Stimulated activated CD8-positive, alpha-beta memory T cell treated with anti-CD3 and anti-CD28 coated beads, Interleukin-4, amount 100 ng/mL, for 24 hours (primary cell): ENCODE measurements at places on chromosomes 12 and 14.

DNA sequence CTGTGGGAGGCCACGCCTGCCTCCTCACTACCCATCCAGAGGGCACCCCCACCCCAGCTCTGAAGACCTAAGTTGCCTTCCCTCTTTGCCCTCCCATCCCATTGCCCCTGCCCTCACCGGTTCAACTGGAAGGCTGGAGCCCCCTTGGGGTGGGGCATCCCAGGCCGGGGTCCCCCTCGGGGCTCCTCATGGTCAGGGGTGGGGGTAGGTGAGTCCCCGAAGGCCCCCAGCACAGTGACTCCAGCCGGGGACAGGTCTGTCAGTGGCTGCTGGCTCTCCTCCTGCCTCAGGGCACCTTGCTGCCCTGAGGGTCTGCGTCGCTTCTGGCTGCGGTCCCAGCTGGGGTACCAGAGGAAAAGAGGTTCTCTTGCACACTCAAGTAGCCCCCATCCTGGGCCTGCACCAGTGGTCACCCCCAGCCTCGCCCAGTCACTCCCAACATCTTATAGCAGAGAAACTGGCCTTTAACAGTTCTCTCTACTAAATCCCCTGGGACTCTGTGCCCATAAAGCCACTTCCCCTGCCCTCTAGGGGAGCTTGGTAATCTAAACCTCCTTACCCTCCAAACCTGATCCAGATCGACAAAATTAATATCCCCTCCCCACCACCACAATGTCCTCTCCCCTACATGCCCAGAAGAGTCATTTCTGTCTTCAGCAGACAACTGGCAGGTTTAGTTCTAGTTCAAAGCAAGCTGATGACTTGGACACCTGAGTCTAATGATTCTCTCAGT is 5.1 kb downstream of the PIANP start:
- no peak for DNase-seq

DNA sequence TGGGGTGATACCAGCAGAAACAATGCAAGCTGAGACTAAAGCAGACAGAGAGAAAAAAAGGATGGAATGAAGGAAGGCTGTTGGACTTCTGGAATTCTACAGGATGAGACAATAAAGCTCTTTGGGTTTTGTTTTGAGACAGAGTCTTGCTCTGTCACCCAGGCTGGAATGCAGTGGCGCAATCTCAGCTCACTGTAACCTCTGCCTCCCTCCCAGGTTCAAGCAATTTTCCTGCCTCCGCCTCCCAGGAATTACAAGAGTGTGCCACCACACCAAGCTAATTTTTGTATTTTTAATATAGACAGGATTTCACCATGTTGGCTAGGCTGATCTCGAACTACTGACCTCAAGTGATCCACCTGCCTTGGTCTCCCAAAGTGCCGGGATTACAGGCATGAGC is 115.4 kb downstream of the EXOC5 start:
- DNase-seq: no peak

DNA sequence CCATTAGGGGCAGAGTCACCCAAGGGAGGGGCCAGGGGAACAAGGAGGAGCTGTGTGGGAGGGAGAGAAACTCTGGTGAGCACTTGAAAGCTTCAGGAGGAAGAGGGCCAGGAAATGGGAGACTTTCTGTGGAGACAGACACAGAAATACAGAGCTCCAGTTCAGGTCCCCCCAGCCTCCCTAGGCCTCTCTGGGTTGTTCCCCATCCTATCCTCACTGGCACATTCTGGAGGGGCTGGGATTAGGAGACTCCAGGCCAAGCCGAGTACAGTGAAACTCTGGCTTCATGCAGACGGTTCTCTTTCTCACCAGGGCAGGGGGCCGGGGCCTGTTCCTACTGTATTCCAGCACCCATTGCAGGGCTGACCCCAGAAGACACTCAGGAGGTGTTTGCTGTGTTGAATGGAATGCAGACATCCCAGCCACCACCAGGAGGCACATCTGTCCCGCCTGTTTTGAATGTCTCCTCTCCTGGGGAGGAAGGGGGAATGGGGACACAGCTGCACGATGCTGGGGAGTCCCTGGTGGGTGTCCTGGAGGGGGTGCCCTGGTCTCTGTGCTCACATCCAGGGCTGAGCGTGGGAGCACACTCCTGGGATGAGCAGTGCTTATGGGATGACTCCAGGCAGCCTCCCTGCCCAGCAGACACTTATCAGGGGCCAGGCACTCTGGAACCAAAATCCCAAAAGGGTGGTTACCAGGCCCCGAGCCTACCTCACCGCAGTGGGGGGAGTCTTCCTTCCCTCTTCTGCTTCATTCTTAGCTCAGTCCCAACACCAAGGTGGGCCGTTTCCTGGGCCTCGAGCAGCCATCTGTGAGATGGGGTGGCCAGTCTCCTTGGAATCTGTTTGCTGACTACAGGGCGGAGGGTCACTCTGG is 5.5 kb upstream of the KRT84 start:
- no peak for DNase-seq

GRCh38 chr12:111111681-111112080 is 191.3 kb upstream of the MYL2 start:
- no peak for DNase-seq

DNA sequence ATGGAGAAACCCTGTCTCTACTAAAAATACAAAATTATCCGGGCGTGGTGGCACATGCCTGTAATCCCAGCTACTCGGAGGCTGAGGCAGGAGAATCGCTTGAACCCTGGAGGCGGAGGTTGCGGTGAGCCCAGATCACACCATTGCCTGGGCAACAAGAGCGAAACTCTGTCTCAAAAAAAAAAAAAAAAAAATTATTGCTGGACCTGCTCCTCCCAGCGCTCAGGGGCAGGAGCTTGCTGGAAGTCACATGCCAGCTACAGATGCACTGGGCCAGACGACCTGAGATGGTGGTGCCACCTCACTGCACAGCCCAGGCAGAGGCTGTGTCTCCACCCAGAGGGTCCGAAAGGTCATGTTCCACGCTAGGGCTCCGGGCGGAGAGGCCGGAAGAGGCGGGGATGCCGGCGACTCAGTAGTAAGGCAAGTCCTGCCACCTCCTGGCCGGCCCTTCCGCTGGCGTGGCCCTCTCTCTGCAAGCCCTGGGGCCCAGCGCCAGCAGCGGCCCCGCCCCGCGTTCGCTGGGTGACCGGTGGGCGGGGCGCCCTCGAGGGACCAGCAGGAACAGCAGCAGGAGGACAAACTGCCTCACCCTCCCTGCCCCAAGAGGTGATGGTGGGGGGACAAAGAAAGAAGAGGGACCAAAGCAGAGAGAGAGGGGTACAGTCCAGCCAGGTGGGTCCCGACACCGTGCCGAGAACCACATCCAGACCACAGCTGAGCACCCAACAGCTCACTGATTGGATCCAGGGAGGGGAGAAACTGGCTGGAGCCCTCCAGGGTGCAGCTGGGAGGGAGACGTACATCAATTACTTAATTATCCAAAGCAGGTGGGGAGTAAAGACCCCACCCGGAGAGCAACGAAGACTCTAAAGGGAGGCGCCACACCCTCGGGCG is 3.6 kb upstream of the RHOF start:
- no peak for DNase-seq

DNA sequence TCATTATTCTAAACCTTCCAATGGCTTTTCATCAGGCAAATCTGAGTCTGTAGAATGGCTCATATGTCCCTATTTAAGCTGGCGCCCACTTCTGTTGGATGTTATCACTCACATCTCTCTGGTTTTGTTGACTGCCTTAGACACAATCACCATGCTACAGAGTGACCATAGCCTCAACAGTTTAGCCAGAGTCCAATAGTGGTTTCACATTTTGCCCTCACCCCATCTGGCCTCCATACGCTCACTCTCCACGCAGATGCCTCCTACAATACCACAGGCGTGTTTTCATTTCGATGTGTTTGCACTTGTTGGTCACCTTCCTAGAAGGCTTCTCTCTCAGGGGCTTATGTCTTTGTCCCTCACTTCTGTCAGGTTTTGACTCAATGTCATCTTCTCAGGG is 3.4 kb downstream of the KLRB1 start:
- DNase-seq: no peak

GRCh38 chr14:35402323-35403113 is 2.0 kb downstream of the NFKBIA start:
- no peak for DNase-seq

DNA sequence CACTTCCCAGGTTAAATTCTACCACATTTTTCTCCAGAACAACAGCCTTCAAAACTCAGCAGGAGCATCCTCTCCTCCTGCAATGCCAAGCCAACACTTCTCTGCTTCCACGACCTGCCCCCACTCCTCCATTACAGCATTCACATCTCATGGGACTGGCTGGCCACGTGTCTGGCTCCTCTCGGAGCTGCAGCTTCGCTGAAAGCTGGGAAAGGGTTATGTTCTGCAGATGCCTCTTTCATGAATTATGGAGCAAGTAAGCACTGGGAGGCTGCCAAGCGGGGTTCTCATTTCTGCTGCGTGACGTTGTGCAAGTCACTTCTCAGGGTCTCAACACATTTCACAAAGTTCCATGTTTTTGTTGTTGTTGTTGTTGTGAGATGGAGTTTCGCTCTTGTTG is 142.2 kb upstream of the RFLNA start:
- DNase-seq: no peak

DNA sequence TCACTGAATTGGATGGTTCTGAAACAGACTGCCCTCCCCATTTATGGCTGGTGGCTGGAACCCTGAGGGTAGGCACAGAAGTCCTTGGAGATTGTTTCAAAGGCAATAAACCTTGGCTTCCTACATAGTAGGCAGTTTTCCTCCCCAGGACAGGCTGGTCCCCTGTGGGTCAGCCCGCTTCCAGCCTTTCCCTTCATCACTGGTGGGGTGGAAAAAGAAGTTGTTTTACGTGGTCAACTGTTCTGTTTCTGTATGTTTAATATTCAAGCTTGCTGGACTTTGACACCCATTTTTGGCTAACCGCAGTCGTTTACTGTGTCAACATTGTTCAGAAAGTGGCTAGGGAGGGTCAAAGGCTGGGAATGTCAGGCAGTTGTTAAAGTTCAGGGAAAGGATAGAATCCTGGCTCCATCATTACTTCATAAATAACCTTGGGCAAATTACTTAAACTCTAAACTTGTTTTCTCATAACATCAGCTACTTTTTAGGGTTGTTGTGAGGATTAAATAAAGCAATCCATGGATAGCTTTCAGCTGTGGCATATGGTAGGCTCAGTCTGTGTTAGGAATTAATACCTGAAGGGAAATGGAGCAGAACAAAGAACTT is 2.4 kb downstream of the KLHDC2 start:
- no peak for DNase-seq

- DNase-seq: no peak
Measured at GRCh38 chr14:101369194-101369915, 191.9 kb upstream of the DIO3 start.

DNA sequence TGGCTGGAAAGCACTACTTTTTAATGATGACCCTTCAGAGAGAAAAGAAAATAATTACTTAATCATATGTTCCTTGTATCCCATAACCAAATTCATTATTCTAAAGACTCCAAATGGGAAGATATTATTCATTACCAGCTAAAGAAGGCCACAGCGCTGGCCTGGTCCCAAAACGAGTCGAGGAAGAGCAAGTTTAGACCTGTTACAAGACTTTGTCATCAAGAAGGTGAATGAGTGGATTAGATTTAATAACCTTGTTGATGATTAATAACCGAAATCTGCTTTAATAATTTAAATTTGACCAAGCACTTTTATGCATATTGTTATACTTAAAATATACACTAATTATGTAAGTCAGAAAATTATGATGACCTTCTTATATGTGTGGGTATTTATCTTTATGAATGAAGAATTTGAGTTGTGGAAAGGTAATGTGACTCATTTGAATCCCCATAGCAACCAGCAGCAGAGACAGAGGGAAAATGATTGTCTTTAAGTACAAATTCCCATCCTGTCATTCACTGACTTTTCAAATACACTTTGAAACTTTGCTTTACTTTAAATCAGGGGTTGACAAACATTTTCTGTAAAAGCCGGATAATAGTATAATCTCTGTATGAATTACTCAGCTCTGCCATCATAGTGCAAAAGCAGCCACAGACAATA is 200.3 kb upstream of the NPAS3 start:
- no peak for DNase-seq
